Pons (tissue), 1 donor: ENCODE measurements at places on chromosomes 13 and 19.
A peak's percentile ranks its signal among the peaks of the same experiment; 100 is the strongest.

- no peak for DNase-seq
Observed at GRCh38 chr13:105547851-105548250, 987.6 kb downstream of the EFNB2 start.

DNA sequence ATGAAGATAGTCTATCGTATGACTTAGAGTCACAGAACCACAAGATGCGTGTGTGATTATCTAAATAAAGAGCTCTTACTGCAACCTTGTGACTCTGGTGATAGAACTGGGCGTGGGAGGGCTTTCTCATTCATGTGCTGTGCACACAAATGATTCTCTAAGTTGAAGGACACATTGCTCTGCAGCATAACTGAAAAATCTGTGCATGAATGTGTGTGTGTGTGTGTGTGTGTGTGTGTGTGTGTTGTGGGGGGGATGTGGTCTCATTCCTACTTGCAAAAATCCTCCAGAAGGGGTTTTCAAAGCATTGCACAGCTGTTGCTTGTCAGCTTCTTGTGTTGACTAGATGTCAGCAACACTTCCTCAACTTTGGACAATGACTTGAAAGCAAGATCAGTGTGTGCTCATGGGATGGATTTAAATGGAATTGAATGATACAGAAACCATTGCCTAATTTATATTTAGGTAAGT lies 22.4 kb downstream of the LRCH1 start:
- no peak for DNase-seq

- no peak for DNase-seq
Observed at GRCh38 chr13:72728290-72728605, 525 bp downstream of the BORA start.

GRCh38 chr19:1324806-1325567 lies 39.3 kb downstream of the EFNA2 start:
- DNase-seq: peak; percentile 46

DNA sequence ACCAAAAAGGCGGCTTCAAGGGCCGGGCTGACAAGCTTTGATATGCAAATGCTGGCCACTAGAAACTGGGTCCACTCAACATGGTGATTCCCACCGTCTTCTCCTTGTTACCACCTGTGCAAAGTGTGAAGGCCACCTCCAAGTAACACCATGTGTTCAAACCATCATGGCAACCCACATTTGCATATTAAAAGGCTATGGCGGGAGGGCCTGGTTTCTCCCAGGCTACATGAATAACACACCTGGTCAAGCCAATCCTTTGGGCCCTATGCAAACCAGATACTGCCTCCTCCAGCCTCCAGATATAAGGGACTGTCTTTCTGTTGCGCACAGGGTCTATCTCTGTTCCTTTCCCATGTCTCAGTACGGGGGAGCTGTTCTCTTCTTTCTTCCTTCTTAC lies 36.6 kb upstream of the ZSCAN5A start:
- DNase-seq: no peak

- no peak for DNase-seq
Observed at GRCh38 chr13:39376076-39376475, 226.9 kb downstream of the LHFPL6 start.

DNA sequence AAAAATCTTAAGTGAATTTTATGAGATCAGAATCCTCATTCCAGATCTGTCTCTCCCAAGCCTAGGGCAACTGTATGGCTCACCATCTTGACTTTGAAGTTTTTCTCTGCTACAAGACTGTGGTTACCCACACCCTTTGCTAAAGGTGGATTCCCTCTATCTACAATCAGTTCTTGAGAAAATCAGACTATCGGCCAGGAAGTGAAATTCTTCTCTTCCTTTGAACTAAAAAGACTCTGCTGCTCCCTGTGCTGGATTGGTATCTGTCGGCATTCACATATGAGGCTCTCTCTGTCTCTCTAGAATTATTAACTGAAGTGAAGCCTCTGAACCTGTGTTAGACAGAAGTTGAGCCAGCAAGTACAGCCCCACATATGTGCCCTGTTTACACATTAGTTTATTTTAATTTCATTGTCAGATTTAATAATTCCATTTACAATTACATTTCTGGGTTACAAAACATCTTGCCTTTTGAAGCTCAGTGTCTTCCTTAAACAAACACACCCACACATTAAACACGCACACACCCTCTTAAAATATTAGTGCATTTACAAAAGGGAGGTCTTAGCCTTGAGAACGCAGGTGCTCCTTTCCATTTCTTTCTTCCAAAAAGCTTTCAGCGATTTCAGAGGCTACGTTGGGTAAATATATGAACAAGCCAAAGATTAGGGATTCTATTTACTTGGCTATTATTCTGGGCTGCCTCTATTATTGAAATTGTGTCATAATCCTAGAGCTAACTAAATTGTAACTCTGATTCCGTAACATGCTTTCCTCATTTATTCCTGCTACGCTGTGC lies 145.7 kb downstream of the MIPEP start:
- DNase-seq: no peak

- DNase-seq: no peak
Observed at GRCh38 chr13:80666782-80667552, 326.0 kb upstream of the SPRY2 start.
